ENCODE measurements at places on chromosomes 3 and 15.

GRCh38 chr3:141421639-141422319 lies 53.5 kb downstream of the ZBTB38 start:
- DNase-seq = no peak

DNA sequence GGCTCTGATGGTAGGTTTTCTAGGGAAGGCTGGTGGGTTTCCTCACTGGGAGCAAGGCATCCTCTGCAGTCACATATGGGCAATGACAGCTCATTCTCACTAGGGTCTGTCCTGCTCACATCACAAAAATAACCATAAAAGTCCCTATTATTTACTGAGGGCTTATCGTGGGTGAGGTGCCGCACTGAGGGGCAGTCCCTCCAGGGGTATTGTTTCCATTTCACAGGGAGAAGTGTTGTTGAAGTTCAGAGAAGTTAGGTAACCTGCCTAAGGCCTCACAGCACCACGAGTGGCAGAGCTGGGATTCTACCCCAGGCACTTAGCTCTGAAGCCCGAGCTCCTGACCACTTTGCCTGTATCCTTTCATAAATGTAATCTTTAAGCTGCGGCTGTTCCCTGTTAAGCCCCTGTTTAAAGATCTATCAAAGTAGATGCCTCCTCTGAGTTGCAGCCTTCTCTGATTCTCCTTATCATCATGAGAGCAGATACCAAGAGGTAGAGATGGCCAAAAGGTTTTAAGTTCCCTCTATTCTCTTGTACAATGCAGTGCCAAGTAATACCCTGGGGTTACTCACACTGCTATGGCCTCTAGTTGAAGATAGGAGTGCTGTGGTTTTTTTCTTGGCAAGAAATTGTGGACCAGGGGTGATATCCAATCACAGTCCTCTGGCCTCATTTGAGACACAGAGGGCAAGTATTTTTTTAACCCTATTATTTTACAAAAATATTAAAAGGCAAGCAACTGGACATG lies 107.0 kb downstream of the RPLP1 start:
- DNase-seq = no peak

DNA sequence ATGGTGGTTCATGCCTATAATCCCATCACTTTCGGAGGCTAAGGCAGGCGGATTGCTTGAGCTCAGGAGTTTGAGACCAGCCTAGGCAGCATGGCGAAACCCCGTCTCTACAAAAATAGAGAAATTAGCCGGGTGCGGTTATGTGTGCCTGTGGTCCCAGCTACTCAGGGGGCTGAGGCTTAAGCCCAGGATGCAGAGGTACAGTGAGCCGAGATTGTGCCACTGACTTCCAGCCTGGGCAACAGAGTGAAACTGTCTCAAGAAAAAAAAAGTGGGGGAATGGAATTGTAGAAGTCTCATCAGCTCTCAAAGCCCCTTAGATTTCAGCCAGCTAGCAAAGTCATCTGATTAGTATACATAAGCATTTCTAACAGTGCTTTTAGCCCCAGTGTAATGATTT lies 33.2 kb downstream of the TIPARP start:
- no peak for DNase-seq

DNA sequence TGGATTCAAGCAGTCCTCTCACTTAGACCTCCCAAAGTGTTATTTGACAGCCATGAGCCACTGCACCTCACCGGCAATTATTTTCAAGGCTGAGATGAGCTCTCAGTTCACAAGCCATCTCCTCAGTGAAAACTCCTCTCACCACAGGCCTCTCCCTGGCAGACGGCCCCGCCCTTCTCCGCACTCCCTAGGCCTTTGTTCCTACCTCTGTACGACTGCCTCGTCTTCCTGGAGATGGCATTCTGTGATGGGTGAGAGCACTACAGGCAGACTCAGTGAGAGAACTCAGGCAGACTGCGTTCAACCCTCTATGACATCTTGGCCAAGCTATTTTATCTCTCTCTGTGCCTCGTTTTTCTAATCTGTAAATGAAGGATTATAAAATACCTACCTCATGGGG lies 67.0 kb upstream of the TPM1 start:
- no peak for DNase-seq

- DNase-seq = no peak
Measured at GRCh38 chr3:52428151-52429005, 16.5 kb downstream of the SEMA3G start.
